ENCODE measurements at places on chromosomes 1 and 21. TPM values are rescaled to one million over a fixed set of nuclear protein-coding genes. Genes with fewer than 3 reads are reported as not detected.

DNA sequence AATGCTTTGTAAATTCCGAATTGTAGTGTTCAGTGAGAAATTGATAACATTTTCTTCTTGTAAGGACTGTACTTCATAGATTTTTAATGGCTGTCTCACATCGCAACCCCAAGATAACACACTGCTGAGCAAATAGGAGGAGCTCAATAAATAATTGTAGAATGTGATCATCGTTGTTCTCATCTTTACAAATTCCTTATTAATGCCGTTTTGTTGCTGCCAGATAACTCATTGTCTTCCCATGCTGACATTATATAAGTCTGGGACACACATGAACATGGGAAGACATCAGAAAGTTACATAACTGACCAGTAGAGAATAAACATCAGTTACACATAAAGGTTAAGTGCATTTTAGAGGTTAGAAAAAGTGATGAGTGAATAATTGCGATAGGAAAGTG, 46.4 kb upstream of the TSPAN2 start:
- DNase-seq: peak; percentile 54

DNA sequence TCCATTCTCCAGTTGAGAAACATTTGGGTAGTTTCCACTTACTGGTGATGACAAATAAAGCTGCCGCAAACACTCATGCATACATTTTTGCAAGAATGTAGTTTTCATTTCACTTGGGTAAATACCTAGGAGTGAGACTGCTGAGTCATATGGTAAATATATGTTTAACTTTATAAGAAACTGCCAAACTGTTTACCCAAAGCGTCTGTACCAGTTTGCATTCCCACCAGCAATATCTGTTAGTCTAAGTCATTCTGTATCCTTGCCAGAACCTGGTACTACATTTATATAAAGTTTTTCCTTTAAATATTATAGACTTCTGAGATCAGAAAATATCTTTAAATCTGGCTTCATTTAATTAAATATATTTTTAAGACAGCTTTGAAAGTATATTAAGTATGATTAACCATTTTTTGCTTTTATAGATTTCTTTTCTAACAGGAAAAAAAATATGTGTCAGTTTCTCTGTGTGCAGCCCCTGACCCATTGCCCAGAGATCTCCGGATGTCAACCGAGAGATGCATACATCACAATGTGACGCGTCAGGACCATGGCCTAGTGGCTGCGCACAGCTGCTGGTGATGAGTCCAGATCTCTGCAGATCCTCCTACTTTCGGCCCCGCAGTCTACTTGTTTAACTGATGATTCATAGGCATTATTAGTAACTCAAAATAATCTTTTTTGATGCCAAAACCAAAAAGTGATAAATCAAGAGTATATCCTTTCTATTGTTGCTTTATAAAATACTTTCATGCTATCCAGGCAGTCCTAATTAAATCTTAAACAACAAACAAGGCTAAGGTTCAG, 227.1 kb upstream of the MAP1LC3C start:
- no peak for DNase-seq

GRCh38 chr1:52769346-52770033, 43.2 kb downstream of the ZYG11B start:
- no peak for DNase-seq

The OR2T29 gene
- not detected for polyA plus RNA-seq

DNA sequence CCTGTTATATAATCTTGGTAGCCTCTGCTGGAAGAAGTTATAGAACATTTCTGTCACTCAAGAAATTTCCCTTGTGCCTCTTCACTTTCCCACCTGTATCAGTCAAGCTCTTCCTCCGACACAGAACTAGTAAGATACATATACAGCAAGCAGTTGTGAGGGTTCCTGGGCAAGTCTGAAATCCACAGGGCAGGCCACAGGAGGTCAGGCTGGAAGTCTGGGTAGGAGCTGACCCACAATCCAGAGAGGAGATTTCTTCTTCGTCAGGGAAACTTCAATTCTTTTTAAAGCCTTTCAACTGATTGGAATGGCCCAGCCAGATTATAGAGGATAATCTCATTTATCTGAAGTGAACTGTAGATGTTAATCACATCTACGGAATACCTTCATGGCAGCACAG, 96.4 kb upstream of the FMN2 start:
- no peak for DNase-seq

DNA sequence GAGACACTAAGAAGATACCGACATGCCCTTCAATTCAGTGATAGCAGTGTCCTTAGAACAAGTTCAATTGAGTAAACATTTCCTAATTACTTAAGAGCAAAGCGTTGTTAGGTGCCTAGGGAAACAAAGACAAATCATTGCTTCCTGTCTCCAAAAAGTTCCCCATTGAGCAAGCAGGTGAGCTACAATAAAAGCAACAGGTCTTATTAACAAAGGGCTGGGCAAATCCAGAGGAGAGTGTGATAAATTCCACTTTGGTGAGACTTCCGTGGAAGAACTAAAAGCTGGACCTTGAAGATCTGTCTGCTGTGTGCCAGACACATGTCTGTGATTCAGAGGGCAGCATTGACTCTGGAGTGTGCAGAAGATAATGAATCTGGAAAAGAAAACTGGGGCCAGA, 1.9 kb upstream of the TUT4 start:
- DNase-seq: no peak

- no peak for DNase-seq
Observed at GRCh38 chr1:155873860-155874259, 14.5 kb downstream of the SYT11 start.

DNA sequence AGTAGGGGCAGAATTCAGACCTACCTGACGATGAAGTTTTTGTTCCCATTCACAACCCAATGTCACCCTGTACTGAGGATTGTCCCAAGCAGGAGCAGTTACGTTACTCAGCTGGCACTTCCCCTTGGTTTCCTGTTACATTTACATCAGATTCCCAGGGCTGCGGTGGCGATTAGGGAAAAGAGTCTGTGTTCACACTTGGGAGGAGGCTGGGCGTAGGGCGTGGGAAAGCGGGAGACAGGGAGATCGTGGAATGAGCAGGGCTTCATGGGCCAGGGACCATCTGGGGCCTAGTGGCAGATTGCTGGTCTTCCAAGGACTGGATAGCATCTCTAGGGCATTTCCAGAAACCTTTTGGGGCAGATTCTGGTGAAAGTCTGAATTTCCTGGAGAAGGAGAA, 39.0 kb downstream of the TBX19 start:
- no peak for DNase-seq

- peak; percentile 77 for DNase-seq
Observed at GRCh38 chr1:218585511-218586184, 240.5 kb downstream of the TGFB2 start.

GRCh38 chr21:14554948-14555347, 8.8 kb upstream of the SAMSN1 start:
- no peak for DNase-seq

- no peak for DNase-seq
Observed at GRCh38 chr1:6503884-6504602, 12.6 kb upstream of the PLEKHG5 start.

DNA sequence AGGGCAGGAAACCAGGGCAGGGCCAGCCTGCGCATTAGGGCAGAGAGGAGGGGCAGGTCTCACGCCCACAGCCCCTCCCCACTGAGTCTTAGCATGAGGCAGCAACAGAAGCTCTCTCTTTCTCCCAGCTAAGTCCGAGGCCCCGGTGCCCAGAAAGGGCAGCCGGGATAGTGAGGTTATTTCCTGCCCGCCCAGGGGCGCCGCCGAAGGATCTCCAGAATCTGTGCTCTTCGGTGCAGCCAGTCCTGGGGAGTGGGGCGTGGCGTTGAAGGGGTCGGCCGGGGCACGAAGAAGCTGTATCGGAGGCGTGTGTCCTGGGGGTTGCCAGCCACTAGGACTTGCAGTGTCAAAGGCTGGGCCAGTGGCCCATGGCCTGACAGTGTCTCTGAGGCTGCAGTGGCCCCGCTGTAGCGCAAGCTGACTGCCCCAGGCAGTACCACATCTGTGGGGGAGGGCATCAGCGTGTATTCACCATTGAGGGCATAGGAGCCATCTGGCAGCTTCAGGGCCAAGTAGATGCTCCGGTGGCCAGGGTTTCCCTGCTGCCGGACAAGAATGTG, 7.8 kb downstream of the ADAMTS4 start:
- no peak for DNase-seq

The C4BPB gene
- polyA plus RNA-seq: 0.43 TPM

The HAO2 gene
- not detected for polyA plus RNA-seq

- DNase-seq: no peak
Observed at GRCh38 chr1:111737216-111738132, 1.7 kb downstream of the INKA2 start.

The PITHD1 gene
- 41.6 TPM for polyA plus RNA-seq

GRCh38 chr1:5907966-5908365, 84.3 kb downstream of the NPHP4 start:
- DNase-seq: no peak

- DNase-seq: peak; percentile 91
Observed at GRCh38 chr1:29123053-29123886, 433 bp downstream of the TMEM200B start.

- DNase-seq: no peak
Observed at GRCh38 chr1:201585093-201585483, 46.2 kb downstream of the NAV1 start.

The ARID4B gene
- 19.7 TPM for polyA plus RNA-seq

GRCh38 chr1:245298781-245299180, 144.0 kb downstream of the KIF26B start:
- DNase-seq: no peak

The TTC22 gene
- not detected for polyA plus RNA-seq

DNA sequence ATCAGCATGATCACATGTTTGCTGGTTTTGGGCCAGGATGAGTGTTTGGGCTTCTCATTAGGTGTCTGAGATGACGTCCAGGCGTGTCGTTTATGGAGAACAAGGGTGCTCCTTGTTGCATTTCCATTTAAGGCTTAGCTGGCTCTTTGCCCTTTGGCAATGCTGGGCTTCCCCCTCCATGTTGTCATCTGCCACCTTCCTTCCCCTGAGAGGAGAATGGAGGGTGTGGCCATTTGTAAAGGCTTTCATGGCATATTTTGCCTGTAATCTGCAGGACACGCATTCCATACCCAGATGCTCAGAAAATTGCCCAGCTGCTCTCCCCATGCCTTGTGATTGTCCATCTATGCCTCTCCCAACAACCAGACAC, 27.7 kb downstream of the PKP1 start:
- DNase-seq: peak; percentile 80

DNA sequence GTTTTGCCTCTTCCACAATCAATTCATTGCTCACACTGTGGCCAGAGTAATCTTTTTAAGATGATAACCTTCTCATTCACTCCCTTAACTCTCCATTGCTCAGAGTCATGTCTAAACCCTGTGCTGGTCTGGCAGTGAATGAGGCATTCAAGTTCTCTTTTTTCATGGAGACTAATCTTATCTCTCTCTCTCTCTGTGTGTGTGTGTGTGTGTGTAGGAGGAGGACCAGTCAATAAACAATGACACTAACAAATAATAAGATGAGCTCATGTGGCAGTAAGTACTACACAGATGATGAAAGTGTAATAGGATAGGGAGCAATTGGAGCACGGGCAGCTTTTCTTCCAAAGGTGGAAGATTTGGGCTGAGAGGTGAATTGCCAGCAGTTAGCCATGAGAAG, 122.0 kb upstream of the B3GALT2 start:
- no peak for DNase-seq

- DNase-seq: no peak
Observed at GRCh38 chr1:226555092-226555491, 6.5 kb downstream of the STUM start.

The MAP3K7CL gene
- 69.5 TPM for polyA plus RNA-seq

The OR2M2 gene
- not detected for polyA plus RNA-seq

DNA sequence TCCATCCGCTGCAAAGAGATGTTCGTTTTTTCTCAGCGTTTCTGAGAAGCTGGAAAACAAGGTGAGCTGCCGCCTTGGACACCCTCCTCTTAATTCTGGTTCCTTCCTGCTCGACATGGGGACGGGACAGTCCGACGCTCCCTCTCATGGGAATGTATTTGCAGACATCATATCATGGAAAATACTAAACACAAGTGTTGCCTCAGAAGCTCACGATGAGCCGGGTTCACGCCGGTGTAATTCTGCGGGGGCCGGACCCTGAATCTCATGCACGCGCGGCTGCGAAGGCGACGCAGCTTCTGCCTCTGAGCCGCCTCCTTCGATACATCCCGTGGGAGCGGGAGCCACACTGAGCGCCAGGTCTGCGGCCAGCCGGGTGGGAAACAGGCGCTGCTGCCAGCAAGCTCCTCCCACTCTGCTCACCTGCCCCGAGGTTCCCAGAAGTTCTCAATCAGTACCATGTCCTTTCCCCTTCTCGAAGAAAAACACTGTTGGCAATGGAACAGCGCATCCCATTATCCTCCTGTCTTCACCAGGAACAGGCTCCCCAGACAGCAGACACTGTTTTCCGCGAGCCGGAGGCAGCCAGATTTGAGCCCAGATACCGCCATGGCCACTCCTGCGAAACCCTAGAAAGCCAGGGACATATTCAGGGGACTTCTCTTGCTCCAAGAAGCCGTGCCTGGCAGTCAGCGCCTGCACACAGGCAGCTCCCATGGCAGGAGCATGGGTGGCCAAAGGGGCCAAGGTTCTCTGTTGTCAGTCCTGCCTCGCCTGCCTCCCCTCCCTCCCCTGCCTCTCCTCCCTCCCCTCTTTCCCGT, 98.0 kb downstream of the WDR4 start:
- no peak for DNase-seq

DNA sequence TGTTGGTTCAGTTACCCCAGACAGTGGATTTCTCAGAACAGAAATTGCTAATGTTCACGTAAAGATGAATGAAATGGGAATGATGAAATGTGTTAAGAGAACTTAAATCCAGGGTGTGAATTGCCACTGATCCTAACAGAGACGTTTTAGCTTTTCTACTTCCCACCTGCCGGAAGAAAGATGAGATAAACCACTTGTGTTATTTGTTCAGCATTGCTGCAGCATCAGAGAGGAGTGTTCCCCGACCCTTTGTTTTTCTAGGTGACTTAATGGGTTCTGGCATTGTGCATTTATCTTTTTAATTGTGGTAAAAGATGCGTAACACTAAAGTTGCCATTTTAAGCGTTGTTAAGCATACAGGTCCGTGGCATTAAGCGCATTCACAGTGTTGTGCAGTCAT, 122.3 kb downstream of the GALNT2 start:
- no peak for DNase-seq

DNA sequence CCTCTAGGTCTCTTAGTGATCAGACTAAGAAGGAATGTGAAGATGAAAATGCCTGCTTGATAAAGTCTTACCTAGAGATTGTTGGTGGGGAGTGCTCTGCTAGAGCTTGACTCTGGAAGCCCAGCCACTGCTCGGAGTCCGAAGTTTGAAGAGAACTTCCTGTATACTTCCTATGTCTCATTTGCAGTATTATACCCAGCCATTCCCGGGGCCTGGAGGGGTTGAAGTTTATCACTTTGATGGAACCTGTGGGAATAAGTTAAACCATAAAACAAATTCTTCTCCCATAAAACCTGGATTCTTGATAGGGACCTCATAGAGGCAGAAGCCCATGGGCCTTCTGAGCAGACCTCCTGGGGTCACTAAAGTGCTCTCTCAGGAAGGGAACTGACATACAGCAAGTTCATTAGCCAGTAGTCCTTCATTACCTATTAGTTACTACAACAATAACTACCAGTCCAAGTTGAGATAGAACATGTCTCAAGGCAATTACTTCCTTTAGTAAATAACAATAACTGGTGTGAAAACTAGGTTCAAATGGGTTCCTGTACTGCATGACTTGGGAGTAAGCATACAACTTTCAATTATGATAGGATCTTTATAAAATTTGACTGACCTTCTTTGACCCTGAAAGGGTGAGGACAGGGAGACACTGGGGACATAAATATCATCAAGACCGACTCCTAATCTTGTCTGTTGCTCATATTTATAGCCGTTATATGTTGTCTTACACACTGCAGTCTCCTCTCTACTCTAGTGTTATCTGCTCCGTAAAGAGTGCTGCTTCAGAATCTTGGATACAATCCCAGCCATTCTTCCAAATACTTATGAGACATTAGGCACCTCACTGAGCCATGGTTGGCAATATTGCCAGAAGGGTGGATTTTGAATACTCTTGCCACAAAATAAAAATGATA, at the start of gene OR6N1:
Gene OR6N1 (minus strand): TSS at position 246 of the 917 bp plus-strand sequence. CDS start 5,513 bp downstream, outside the sequence.
- DNase-seq: no peak

The C8A gene
- polyA plus RNA-seq: not detected

The PROK1 gene
- polyA plus RNA-seq: not detected
